ENCODE measurements at places on chromosomes 5 and 9.
A peak's percentile ranks its signal among the peaks of the same experiment; 100 is the strongest.

DNA sequence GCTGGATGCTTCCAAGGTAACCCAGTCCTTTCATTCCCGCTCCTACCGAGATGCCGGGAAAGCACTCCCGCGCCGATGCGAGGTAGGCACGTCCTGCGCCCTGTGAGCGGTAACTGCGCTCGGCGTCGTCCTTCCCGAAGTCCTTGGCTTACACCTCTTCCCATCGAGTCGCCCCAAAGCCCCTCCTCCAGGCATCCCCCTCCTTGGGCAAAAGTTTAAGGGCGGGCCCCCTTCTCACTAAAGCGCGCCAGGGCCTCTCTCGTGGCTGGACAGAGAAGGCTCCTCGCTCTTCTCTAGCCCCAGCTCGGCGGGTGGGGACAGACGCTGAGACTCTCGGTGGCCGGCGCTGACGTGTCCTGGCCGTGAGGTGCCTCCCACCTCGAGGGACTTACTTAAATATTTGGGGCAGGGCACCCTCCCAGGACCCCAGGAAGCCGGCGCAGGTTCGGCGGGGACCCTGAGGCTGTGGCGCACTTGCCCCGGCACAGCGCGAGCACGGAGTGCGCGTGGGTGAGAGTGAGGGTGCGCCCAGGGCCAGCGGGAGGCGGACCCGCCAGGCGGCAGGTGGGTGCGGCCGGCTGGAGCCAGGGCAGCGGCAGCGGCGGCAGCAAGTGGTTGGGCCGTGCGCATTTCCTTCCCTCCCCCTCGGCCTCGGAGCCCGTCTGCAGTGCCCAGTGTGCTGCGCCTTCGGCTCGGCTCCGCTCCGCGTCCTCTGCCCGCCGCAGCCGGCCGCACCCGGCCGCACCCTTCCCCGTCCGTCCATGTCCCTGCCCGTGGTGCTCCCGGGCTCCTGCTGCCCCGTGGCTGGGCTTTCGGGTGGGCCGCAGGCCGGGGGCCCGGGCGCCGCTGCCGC lies at the start of gene ENTREP1:
ENTREP1 (plus strand) TSS at position 667 of the 853 bp plus-strand sequence; CDS start at position 762, 95 bp downstream.
- DNase-seq: peak; percentile 35

DNA sequence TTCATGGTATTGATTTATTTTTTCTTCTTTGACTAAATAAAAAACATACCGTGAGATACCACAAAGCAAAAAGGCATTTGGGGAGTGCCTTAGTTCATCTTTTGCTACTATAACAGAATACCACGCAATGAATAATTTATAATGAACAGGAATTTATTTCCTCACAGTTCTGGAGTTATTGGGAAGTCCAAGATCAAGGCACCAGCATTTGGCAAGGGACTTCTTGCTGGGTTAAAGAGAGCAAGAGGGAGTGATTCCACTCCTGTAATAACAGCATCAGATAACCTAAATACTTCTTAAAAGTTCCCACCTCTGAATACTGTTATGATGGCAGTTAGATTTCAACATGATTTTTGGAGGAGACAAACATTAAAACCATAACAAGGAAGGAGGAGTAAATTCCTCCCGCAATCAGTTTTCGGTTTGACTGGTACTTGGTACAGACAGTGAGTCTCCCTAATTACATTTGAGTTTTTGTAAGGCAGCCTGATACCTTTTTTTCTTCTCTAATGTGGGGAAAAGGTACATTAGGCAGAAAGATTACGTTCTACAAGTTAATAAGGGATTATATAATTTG lies 8.8 kb upstream of the OMD start:
- DNase-seq: no peak

DNA sequence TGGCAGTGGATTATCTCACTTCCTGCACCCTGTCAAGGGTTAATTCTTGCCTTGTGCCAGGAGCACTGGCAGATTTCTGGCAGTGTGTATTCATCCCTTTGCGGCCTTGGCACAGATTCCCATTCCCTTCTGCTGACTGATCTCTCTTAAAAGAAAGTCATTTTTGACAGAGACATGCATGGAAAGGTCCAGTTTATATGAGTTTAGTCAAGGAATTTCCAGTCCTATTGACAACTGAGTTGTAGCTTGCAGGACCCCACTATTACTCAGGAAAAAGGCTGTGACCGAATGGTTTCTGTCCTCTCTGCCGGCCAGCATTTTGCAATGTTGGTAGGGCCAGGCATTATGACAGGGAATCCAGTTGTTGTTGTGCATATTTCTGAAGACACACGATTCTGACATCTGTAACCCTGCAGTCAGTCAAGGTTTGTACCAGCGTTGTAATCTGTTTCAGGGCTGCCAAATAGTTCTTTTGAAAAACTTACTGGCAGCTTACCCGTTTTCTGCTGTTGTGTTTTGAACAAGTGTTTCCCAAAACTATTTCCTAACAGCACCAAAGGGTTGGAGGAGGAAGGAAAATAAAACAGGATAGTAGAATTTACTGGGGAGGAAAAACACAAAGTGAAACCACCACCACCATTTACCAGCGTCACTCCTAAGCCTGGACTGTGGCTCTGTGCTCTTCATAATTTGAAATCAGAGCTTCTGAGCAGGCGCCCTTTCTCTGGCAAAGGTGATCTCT lies 243.4 kb upstream of the KLF4 start:
- no peak for DNase-seq

DNA sequence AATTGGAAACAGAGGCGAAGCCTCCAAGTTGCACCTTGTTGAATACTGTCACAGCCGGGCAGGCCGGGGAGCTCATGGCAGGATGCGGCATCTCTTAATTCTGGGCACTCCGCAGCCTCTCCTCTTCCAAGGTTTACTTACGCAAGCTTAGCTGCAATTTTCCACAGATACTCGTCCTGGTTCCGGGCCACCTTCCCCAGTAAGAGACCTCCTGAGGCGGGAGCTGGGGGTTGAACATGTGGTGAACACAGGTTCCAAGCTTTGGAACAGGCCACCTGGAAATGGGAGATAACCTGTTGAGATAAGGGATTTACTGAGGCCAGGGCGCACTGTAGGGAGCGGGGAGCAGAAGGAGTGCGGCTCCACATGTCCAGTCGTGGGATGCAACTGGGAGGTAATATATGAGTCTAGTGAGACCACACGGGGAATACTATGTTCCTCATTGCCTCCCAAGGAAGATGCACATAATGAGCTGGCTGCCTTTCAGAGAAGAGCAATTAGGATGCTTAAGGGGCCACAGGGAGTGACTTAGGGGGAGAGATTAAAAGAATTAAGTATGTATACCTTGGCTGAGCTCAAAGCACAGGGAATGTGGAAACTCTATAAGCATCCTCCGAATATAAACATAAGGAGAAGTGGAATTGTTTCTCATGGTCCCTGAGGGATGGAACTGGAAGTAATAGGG lies 335.2 kb downstream of the CWC27 start:
- DNase-seq: no peak

- DNase-seq: no peak
Measured at GRCh38 chr5:14325369-14325768, 182.2 kb downstream of the TRIO start.

GRCh38 chr5:10599113-10599512 lies 35.2 kb downstream of the ANKRD33B start:
- no peak for DNase-seq

- no peak for DNase-seq
Measured at GRCh38 chr5:39680213-39680612, 255.4 kb upstream of the DAB2 start.

DNA sequence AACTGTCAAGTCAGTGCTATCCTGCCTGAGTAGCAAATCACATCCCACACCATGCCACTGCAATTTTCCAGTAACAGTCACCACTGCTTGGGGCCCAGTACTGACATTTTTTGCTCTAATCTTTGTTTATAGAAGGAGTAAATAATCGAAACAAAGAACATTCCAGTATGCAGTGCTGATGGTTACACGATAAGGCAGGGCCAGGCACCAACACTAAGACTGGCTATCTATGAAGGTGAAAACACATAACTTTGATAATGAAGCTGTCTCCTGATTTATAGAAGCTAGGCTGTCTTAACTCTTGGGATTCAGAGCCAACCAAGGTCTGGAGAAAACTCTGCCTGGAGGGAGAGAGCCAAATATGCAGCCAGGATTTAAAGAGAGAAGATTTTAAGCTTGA lies 365.3 kb downstream of the BNC2 start:
- no peak for DNase-seq

DNA sequence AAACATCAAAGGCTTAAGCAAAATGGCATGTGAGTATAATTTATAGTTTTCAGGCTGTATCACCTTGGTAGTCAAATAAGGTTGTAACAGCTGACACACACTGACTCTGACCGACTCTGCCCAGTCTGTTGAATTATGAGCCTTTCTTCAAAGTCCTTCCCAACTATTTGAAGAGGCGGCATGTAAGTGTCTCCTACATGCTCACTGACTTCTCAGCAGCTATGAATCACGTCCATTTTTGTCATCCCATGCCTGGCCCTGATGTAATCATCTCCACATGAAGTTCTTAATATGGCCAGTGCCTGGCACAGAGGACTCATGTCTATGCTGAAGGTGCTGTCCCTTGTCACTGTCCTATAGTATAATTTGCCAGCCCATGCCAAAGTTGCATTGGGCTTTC lies 5.1 kb upstream of the PTBP3 start:
- no peak for DNase-seq

- DNase-seq: no peak
Measured at GRCh38 chr9:12185856-12186255, 507.3 kb upstream of the TYRP1 start.

- no peak for DNase-seq
Measured at GRCh38 chr5:174922955-174923354, 198.6 kb downstream of the MSX2 start.

DNA sequence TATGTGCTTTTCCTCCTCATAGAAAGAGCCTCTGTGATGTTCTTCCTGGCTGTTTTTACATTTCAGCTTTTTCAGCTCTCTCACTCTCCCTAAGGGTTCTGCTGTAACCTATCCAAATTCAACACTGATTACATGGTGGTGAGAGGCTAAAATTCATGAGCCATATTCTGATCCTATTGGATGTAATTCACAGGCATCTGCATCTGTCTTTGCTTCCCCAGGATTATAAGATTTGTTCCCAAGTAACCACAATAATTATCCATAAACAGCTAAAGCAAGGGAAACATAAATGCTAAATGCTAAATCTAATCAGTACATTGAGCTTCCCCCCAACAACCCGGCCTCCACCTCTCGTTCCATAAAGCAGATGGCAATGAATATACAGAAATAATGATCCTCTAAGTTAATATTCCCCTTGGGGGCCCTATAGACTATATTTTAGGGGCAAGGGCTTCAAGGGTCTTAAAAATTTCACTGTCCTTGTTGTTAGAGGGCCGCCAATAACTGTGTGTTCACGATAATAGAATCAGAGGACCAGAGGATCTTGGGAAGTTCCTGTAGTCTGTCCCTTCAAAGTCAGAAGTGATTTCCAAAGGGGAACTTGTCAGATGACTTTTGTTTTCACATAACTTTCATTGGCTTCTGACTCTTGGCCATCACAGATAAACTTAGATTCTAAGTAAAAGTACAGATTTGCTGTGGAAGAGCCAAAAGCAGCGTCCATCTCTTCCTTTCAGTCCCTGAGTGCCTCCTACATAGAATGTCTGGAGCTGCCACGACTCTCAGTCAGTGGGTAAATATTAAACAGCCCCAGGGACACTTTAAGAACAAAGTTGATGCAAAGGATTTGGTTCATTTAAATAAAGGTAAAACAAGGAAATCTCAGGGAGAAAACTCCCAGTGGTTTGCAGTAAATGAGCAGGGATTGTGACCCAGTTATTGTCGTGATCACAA lies 125.6 kb downstream of the ALDH1A1 start:
- no peak for DNase-seq

GRCh38 chr9:128765499-128765898 lies 6.2 kb downstream of the ZER1 start:
- DNase-seq: no peak

- DNase-seq: no peak
Measured at GRCh38 chr5:132026516-132027008, 15.1 kb upstream of the ACSL6 start.

DNA sequence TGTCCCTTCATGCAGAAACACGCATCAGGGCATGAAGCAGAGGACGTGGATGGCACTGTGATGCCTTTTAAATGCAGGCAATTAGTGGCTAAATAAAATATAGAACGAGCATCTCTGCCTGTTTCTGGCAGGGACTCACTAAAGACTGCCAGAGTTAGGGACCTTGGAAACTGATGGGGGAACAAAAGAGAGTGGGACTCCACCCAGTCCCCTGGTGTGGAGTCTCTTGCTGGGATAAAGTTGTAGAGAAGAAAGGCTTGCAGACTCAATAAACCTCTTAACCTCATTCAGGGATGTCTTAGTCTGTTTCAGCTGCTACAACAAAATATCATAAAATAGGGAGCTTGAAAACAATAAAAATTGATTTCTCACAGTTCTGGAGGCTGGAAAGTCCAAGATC lies 87.6 kb upstream of the ARAP3 start:
- DNase-seq: no peak

GRCh38 chr5:5605170-5605764 lies 182.8 kb downstream of the ICE1 start:
- no peak for DNase-seq

GRCh38 chr5:139646111-139646510 lies 2.0 kb upstream of the CXXC5 start:
- no peak for DNase-seq

DNA sequence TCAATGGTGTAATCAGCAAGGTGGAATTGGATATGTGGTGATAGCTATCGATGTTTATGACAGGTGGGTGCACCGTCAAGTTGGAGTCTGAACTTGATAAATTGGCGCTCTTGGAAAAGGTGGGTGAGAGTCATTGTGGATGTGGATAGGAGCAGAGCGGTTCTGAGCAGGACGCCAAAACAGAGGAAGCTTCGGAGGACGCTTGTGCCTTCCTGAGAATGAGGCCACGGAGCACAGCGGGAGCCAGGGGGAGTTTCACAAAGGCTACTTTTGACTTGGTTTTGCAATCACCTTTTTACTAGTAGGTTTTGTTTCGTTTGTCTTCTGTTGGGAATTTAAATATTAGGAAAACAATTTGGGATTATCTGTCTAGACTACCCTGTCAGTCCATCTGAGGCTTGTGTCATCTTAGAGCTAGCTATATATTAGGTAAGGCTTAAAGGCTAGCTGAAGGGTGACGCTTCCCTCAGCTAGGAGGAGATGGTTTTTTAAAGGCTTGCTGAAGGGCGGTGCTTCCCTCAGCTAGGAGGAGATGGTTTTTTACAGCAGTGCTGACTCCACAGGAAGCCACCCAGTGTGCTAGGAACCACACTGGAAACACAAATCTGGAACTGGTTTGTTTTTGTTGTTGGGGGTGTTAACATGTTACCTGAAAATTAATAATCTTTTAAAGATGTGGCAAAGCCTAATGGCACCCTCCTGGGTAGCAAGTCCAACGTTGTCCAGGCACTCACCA lies 142.4 kb upstream of the IRX4 start:
- no peak for DNase-seq

- no peak for DNase-seq
Measured at GRCh38 chr9:92807031-92807756, 42.6 kb upstream of the BICD2 start.

- no peak for DNase-seq
Measured at GRCh38 chr5:533955-534742, 9.9 kb upstream of the SLC9A3 start.

GRCh38 chr5:109218818-109219217 lies 191.0 kb downstream of the PJA2 start:
- DNase-seq: no peak

DNA sequence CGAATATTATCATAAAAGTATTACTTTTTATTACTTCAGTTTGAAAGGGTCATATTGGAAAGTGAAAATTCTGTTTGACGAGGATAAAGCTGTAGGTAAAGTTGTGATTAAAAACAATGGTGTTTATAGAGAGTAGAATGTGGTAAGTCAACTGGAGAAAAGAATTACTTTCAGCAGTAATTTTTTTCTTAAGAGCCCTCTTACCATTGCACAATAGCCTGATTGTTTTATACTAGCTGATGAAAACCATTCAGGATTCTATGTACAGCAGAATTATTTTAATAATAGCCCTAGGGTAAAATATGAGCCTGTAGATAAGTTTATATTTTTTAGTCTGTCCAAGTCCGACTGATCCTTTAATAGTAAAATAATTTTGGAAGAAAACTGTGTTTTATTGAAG lies 16.6 kb downstream of the CDC42SE2 start:
- DNase-seq: no peak
